Chondrocyte (in vitro differentiated cells): ENCODE measurements at places on chromosomes 12 and 14. TPM values are rescaled to one million over a fixed set of nuclear protein-coding genes. Genes with fewer than 3 reads are reported as not detected.

DNA sequence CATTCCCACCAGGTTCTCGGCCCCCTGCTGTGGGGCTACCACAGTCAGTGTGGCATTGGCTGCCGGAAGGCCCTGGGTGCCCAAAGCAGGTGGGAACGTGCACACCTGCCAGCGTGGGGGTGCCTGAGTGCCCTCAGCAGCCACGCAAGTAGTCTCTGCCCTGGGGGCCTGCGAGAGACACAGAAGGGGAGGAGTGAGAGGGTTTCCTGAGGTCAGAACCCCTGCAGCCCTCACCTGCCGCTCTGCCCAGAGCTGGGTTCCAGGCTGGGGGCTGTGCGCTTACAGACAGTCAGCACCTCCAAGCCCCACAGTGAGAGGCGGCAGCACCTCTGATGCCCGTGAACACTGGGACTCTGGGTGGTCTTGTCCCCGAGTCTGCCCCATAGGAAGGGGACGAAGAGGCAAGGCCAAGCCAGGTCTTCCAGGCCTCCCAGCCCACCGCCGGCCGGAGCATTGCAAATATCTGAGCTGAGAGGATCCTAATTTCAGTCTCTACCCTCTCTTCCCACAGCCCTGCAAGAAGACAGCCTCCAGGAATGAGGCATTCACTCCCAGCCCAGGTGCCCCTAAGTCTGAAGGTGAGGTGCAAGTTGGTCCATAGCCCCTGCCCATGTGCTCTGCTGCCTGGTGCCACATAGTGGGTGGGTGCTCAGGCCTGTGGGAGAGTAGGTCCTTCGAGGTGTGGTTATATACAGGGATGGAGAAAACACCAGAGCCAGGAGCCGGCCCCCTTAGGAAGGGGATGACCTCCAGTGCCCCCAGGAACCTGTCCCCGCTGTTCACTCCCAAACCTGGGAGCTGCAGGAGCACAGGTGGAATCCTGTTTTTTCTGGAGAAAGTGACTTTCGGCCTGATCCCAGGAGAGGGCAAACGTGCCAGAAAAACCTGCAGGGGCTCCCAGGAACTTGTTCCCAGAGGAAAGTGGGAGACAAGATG is 291.1 kb upstream of the RTL1 start:
- no peak overlapping the region for H3K4me3 ChIP-seq
- H3K27me3 ChIP-seq: peaks cover 19% of the 10 kb centered on the region
- H3K36me3 ChIP-seq: peaks cover 2% of the 10 kb centered on the region

- H3K4me3 ChIP-seq: no peak overlapping the region
- H3K36me3 ChIP-seq: no peaks in the 10 kb centered on the region
- H3K4me1 ChIP-seq: peaks cover 23% of the 10 kb centered on the region
- DNase-seq: no peak
- no peaks in the 10 kb centered on the region for H3K27me3 ChIP-seq
Measured at GRCh38 chr12:102535306-102535705, 54.9 kb upstream of the IGF1 start.

- no peak overlapping the region for H3K27ac ChIP-seq
- peaks cover 1% of the 10 kb centered on the region for H3K36me3 ChIP-seq
- H3K4me1 ChIP-seq: peaks cover 13% of the 10 kb centered on the region
- no peak overlapping the region for H3K4me3 ChIP-seq
- DNase-seq: no peak
Measured at GRCh38 chr12:52338241-52338960, 17.2 kb upstream of the KRT83 start.

DNA sequence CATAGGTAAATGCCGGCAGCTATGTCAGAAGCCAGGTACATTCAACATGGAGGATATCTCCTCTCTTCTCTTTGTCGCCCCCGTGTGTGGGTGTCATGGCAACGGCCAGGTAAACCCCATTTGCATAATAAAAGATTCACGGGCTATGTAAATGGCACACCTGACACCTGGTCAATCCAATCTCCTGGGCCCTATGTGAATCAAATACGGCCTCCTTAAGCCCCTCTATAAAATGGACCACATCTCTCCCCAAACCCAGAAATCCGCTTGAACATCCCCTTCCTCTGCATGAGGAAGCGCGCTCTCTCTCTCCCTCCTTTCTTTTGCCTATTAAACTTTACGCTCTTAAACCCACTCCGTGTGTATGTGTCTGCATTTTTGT is 363.7 kb downstream of the SOX5 start:
- H3K27ac ChIP-seq: no peak overlapping the region
- no peaks in the 10 kb centered on the region for H3K27me3 ChIP-seq
- no peak overlapping the region for H3K4me3 ChIP-seq
- peaks cover 9% of the 10 kb centered on the region for H3K4me1 ChIP-seq
- no peak for DNase-seq

DNA sequence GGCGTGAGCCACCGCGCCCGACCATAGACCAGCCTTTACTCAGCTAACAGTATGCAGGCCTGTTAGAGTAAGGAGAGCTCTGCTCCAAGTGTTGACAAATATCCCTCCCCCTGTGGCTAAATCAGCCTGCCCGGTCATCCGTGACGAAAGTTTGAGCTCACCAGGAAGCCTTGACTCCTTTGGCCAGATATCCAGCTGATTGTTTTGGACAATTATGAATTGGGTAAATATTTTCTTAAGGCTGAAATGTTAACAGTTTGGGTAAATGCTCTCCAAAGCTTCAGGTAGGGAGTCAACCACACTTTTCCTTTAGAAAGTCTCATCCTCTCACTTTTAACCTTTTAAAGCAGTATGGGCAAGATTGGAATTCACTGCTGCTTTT is 157.9 kb downstream of the PAWR start:
- no peak for DNase-seq
- H3K4me1 ChIP-seq: peaks cover 28% of the 10 kb centered on the region
- peak overlapping the region; percentile 1 for H3K27ac ChIP-seq
- no peak overlapping the region for H3K4me3 ChIP-seq
- peaks cover 1% of the 10 kb centered on the region for H3K36me3 ChIP-seq

- no peaks in the 10 kb centered on the region for H3K27me3 ChIP-seq
- H3K4me3 ChIP-seq: no peak overlapping the region
- peak overlapping the region; percentile 86 for H3K27ac ChIP-seq
- DNase-seq: no peak
Measured at GRCh38 chr14:68506645-68507419, 286.0 kb downstream of the ZFP36L1 start.

- no peaks in the 10 kb centered on the region for H3K36me3 ChIP-seq
- peaks cover 9% of the 10 kb centered on the region for H3K4me1 ChIP-seq
- no peak for DNase-seq
- H3K4me3 ChIP-seq: no peak overlapping the region
- peaks cover 2% of the 10 kb centered on the region for H3K27me3 ChIP-seq
- H3K27ac ChIP-seq: no peak overlapping the region
Measured at GRCh38 chr12:21672146-21672545, 14.5 kb upstream of the LDHB start.

Gene AQP6
- total RNA-seq: not detected in 3 replicates

Gene ACIN1
- total RNA-seq: 129 to 169 TPM (median 137 TPM) in 3 replicates

Gene TULP3
- 27.1 to 30.7 TPM (median 30.6 TPM) in 3 replicates for total RNA-seq

Gene SLC25A29
- 22.2 to 29.3 TPM (median 26.6 TPM) in 3 replicates for total RNA-seq

Gene RNASE2
- total RNA-seq: not detected in 3 replicates

Gene ADCK1
- 7.3 to 7.7 TPM (median 7.5 TPM) in 3 replicates for total RNA-seq

Gene KRT79
- total RNA-seq: 0.10 to 0.31 TPM (median 0.19 TPM) in 3 replicates
